ENCODE measurements at places on chromosomes 1 and 21.

- no peak for DNase-seq
These were observed 16.5 kb upstream of the PKP1 start for GRCh38 chr1:201266774-201267173.

DNA sequence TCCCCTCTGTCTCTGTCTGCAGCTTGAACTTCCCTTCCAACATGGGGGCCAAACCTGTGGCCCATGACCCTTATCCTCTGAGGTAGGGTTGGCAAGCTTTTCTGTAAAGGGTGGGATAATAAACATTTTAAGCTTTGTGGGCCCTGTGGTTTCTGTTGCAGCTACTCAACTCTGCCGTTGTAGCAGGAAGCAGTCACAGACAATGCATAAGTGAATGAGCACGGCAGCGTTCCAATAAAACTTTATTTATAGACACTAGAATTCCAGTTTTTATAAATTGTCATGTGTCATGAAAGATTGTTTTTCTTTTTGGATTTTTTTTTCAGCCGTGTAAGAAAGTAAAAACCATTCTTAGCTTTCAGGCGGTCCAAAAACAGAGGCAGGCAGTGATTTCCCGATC, 18.2 kb upstream of the CDK18 start:
- DNase-seq = no peak

DNA sequence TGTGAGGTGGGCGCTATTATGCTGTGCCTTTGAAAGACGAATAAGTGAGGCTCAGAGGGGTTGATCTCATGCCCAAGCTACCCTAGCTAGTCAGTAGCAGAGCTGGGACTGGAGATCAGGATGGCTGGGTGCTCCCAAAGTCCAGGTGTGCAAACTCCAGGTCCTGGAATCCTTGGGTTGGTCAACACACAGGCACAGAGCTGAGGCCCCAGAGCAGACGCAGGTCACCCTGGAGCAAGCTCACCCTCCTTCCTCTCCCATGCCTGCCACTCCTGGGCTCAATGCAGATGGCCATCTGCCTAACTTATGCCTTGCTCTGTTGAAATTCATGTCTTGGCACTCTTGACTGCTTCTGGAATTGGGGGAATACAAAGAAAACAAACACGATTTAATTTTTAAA, 587.2 kb downstream of the PTPRU start:
- DNase-seq = no peak

- DNase-seq = no peak
These were observed 55.1 kb downstream of the PTGER3 start for GRCh38 chr1:70992521-70992920.

- DNase-seq = no peak
These were observed 29.6 kb downstream of the TSNAX start for GRCh38 chr1:231557898-231558707.

GRCh38 chr1:24096009-24096738, 15.8 kb downstream of the MYOM3 start:
- no peak for DNase-seq

- no peak for DNase-seq
These were observed 17.3 kb downstream of the PDPN start for GRCh38 chr1:13600762-13601453.

DNA sequence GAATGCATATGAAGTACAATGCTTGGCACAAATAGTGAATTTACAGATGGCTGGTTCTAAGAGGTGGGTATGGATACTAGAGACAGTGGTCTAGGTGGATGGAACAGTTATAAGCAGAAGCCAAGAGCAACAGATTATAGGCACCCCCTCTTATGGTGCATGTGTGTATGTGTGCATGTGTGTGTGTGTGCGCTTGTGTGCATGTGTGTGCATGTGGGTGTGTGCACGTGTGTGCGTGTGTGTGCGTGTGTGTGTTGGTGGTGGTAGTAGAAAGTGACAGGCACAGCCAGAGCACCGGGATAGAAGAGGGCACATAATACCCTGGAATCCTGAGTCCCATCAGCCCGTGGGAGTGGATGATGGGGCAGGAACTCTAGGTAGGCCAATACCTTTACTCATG, 1.3 kb downstream of the NCMAP start:
- DNase-seq = no peak

DNA sequence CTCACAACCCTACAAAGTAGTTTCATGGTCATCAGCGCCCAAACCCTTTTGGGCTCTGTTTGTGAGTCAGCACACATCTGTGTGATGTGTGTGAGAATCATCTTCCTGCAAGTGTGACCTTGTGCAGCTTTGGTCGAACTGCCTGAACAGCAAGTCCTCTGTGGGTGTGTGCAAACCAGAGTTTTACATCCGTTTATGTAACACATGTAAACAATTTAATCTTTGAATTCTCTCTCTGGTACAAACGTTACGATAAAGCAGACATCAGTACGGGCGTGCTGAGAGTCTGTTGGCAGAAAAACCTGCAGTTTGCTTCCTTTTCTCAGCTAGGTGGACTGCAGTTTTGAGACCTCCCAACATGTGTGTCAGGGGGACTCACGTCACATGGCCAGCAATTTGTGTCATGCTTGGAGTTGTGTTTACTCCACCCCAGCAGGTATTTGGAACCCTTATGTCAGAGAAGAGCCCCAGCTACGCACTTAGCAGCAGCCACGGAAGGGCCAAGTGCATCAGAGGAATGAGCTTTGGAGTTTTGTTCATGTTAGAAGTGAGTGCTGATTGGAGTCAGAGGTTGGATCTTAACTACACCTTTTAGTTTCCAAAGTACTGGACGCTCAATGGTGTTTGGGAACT, 230.8 kb downstream of the PAPPA2 start:
- DNase-seq = no peak

- no peak for DNase-seq
These were observed 45.7 kb downstream of the NAV1 start for GRCh38 chr1:201584471-201585092.

GRCh38 chr1:5821540-5822176, 170.6 kb downstream of the NPHP4 start:
- no peak for DNase-seq

DNA sequence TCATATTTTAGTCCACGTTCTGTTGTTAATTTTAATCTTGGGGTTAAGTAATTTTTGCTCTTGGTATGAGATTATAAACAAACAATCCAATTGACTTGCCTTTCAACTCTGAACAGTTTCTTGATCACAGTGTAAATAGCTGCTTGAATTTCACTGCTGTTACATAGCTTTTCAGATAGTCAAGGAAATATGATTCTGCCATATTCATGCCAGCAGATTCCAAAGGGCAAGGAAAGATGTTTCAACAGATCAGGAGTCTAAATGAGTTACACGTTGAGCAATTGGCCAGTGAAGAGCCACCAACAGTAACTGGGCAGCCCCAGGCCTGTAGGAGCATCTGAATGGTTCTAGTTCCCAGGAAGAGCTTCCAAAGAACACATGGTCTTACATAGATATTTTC, 93.6 kb downstream of the LEPR start:
- no peak for DNase-seq

- peak; percentile 45 for DNase-seq
These were observed 25.6 kb upstream of the IER5 start for GRCh38 chr1:181062836-181063428.

DNA sequence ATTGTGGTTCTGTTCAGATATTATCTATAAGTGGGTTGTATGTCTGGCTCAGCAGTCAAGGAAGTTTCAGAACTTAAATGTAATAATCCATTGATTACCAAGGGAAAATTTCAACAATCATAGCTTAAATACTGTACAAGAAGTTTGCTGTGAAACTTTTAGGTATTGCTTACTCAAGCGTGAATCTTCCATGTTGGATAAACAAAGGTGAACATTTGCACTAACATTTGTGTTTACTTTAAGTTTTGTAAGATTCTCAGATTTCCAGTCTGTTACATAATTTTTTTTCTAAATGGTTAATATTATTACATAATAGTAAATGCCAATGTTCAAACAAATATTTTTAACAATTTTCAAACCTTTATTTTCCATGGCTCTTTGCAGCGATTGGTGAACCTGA, 285.6 kb downstream of the NCAM2 start:
- DNase-seq = no peak

GRCh38 chr1:151944126-151944856, 35.0 kb upstream of the THEM4 start:
- no peak for DNase-seq

- DNase-seq = no peak
These were observed 5.8 kb downstream of the FALEC start for GRCh38 chr1:150521196-150521968.

- no peak for DNase-seq
These were observed 23.7 kb downstream of the MRPL37 start for GRCh38 chr1:54223441-54224202.

DNA sequence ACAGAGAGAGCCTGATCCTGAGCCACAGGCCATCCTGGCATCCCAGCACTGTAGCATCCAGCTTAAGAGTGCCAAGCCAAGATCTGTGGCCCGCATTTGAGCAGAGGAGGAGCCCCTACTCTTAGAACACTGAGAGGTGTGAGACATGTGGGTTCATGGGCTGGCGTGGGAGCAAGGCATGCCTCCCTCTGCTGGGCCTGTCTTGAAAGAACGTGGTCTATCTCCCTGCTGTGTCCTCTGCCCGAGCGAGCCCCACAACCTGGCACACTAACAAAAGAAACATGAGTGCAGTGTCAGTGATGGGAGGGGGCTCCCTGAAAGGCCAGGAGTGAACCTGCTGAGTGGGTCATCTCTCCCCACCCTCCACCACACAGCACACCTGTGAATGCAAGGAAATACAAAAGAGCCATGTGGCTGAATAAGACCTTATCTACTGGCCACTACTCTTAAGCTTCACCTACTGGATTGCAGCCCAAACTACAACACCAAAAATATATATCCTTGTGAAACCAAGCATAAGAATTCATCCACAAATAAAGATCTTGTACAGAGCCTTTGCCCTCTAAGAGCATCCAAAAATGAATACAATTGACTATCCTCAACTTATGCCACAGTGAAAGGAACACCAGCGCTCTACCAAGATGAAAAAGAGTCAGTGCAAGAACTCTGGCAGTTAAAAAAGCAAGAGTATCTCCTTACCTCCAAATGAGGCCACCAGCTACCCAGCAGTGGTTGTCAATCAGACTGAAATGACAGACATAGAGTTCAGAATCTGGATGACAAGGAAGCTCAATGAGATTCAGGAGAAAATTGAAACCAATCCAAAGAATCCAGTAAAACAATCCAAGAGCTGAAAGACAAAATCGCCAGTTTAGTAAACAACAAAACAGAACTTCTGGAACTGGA, 259.4 kb upstream of the DAB1 start:
- no peak for DNase-seq

GRCh38 chr1:23692308-23692871, 784 bp downstream of the RPL11 start:
- DNase-seq = peak; percentile 22

- DNase-seq = no peak
These were observed 2.4 kb upstream of the SHISA4 start for GRCh38 chr1:201886103-201886885.

- no peak for DNase-seq
These were observed 27.7 kb downstream of the S100A6 start for GRCh38 chr1:153507926-153508583.

DNA sequence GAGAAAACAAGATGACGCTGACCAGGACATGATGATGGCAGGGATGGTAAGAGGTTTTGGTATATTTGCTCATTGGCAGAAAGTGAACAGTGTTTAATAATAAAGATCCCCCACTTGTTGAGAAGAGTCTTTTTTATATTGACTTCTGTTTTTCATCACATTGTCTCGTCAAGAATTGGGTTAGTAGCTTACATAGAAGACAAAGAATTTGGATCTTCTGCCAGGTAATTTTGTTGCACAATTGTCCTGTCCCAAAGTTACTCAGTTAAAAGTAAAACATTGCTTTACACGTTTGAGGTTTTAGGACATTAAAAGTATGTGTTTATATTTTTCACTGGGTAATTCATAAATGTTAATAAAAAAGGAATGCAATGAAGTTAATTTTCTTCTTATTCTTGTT, 48.3 kb upstream of the LAMC2 start:
- DNase-seq = no peak

- DNase-seq = no peak
These were observed 49.5 kb upstream of the GPR52 start for GRCh38 chr1:174398246-174398645.

DNA sequence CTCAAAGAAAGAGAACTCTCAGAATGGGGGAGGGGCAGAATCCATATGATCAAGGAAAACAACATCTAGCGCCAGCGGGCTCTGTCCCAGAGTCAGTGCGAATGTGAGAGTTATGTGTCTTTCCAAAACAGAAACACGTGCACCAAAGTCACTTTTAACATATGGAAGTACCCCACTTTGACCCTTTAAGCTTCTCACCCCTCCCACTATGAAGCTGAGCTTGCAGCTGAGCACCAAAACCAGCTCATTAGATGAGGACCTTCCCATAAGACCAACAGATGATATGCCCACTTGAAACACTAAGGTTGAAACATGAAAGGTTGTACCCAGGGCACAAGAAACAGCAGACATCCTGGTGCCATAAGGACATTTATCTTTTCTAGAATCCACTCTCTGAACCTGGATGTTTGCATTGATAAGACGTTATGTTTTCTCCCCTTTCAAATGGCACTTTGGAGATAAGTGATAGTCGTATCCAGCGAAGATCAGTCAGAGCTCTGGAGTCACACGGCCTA, 171.0 kb downstream of the TGFBR3 start:
- DNase-seq = no peak

GRCh38 chr1:68590473-68590872, 93.6 kb upstream of the DEPDC1 start:
- DNase-seq = no peak

DNA sequence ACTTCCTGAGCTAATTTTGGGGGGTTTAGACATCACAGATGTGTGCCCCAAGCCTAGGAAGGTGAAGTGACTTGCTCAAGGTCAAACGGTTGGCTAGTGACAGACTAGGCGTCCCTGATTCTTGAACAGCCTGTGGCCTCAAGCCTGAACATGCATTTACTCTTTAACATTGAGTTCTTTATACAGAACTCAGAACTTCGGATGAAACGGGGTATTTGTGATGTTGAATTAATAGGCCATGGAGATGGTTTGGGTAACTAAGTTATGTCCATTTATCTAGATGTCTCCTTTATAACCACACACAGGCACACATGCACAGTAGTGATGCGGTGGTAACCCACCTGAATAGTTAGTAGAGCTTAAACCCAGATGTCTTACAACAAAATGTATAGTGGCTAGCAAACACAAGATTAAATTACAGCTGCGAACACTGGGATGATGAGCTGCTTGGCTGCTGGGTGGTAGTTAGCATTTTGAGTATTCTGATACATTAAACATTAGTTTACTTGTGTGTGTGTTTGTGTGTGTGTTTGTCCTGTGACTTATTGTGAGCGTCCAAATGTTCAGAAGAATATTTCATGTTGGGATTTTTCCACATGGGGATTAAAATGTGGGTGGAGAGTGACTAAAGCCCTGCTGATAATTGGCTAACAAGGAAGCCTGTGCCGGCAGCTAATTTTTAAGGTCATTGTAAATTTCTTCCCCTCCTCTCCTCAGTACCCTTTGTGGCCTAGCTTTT, 2.3 kb downstream of the ATP1A1 start:
- no peak for DNase-seq

GRCh38 chr1:70101774-70102173, 103.6 kb downstream of the LRRC40 start:
- DNase-seq = no peak

Measured in activated CD4-positive, alpha-beta T cell treated with anti-CD3 and anti-CD28 coated beads for 48 hours (primary cell).